Left ventricle myocardium inferior (tissue), 1 donor: ENCODE measurements at places on chromosomes 7 and 10. TPM values are rescaled to one million over a fixed set of nuclear protein-coding genes. Genes with fewer than 3 reads are reported as not detected.
A peak's percentile ranks its signal among the peaks of the same experiment; 100 is the strongest.

- peak overlapping the region; percentile 10 for H3K27ac ChIP-seq
- peaks cover 40% of the 10 kb centered on the region for H3K4me1 ChIP-seq
- DNase-seq: no peak
- no peak overlapping the region for H3K4me3 ChIP-seq
- no peaks in the 10 kb centered on the region for H3K27me3 ChIP-seq
These were observed 193.7 kb upstream of the CSTF2T start for GRCh38 chr10:51892965-51893658.

GRCh38 chr7:117704063-117704462 lies 169.2 kb downstream of the CTTNBP2 start:
- H3K4me1 ChIP-seq: no peaks in the 10 kb centered on the region
- H3K36me3 ChIP-seq: no peaks in the 10 kb centered on the region
- no peaks in the 10 kb centered on the region for H3K27me3 ChIP-seq

Gene STEAP1
- 1.2 TPM for total RNA-seq

Gene RPS24
- 829 TPM for total RNA-seq

DNA sequence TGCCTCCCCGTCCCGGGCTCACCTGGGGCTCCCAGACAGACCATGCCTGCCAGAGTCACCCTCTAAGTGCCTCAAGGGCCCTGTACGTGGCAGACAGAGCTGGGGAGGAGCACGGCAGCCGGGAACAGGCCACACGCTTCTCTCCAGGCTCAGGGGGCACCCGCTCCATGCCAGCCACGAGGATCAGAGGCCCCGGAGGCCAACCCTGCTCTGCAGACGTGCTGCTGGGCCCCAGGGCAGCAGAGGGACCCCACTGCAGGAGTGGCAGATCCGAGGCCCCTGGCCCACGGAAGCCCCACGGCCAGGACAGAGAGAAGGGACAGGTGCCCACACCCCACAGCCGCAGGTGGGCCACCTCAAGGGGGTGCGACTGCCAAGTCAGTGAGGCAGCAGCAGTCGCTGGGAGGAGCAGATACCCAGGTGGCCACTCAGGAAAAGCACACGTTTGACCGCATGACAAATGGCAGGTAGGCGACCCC lies 58.4 kb upstream of the TNRC18 start:
- H3K36me3 ChIP-seq: peaks cover 4% of the 10 kb centered on the region
- no peak overlapping the region for H3K27ac ChIP-seq
- DNase-seq: no peak
- H3K4me1 ChIP-seq: peaks cover 21% of the 10 kb centered on the region
- no peaks in the 10 kb centered on the region for H3K27me3 ChIP-seq

- peaks cover 68% of the 10 kb centered on the region for H3K36me3 ChIP-seq
- H3K4me3 ChIP-seq: no peak overlapping the region
- no peaks in the 10 kb centered on the region for H3K4me1 ChIP-seq
- no peak for DNase-seq
- no peaks in the 10 kb centered on the region for H3K27me3 ChIP-seq
These were observed 13.4 kb downstream of the BUD31 start for GRCh38 chr7:99422186-99422585.

Gene ADIRF
- 41.1 TPM for total RNA-seq

Gene HEPACAM2
- total RNA-seq: not detected

DNA sequence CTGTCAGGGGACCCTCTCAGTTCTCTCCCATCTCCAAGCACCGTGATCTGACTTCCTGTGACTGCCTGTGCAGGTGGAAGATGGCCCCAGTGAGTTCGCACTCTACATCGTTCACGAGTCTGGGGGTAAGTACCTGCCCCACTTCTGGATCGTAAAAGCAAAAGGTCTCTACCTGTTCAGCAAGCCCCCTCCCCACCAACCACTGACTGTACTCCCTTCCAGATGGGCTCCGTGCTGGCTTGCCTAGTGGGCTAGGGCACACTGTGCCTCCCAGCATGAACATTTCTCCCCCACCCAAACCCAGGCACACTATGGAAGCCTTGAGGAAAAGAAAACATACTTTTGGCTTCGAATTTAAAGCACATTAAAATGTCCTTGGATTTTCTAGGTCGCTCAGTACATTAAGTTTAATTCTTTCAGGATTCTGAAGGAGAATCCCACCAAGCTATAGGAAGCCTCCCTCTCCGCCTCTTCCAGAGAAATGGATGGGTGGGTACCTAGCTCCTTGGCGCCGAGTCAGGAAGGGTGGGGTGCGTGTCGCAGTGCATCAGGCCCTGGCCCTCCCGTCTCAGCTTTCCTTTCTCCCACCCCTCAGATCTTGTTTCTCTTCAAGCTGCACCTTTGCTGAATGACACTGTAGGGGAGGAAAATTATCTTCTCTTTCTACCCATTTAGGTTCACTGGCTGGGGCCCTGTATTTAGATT lies 11.0 kb upstream of the ZNF22 start:
- H3K4me1 ChIP-seq: peaks cover 85% of the 10 kb centered on the region
- DNase-seq: no peak
- peaks cover 87% of the 10 kb centered on the region for H3K36me3 ChIP-seq

Gene OR2A12
- not detected for total RNA-seq

DNA sequence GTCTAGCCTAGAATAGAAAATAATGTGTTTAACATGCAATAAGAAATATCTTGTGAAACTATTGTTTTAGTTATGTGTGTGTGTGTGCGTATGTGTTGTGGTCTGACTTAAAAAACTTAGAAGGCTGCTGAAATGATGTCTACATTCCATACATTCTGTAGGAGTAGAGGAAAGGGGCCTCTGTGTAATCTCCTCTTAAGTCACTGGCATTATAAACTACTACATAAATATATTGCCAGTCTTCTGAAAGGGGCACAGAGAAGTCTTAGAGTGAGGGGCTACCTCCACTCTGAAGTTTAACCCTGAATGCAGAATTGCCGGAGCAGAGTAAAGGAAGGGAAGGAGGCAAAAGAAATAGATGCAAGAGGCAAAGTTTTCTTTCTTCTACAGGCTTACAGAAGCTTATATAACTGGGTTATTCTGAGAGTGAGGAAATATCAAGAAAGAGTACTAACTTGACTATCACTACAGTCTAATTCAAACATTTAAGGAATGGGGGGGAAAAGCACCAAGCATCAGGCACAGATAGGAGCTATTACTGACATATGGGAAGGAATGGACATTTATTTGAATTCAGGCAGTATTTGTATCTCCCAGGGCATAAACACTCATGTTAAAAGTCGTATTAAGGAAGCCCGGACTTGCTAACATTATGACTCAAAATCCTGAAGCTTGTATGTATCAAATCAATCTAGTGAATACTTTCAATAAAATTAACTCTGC lies 75.7 kb downstream of the DNAJC1 start:
- H3K27ac ChIP-seq: no peak overlapping the region
- no peak overlapping the region for H3K4me3 ChIP-seq
- H3K36me3 ChIP-seq: no peaks in the 10 kb centered on the region
- peaks cover 50% of the 10 kb centered on the region for H3K4me1 ChIP-seq
- no peak for DNase-seq

Gene NEUROD6
- not detected for total RNA-seq

Gene ZNF804B
- total RNA-seq: not detected

- no peaks in the 10 kb centered on the region for H3K4me1 ChIP-seq
- H3K4me3 ChIP-seq: no peak overlapping the region
- no peaks in the 10 kb centered on the region for H3K27me3 ChIP-seq
These were observed 316.0 kb downstream of the AGMO start for GRCh38 chr7:15245831-15246230.

Gene TMEM176A
- total RNA-seq: 18.5 TPM
